ENCODE measurements at places on chromosomes 4 and X. TPM values are rescaled to one million over a fixed set of nuclear protein-coding genes. Genes with fewer than 3 reads are reported as not detected.

- DNase-seq, result no peak
Measured at GRCh38 chr4:111707491-111707890, 437.8 kb upstream of the FAM241A start.

- no peak for DNase-seq
Measured at GRCh38 chr4:38514465-38515146, 149.4 kb upstream of the KLF3 start.

DNA sequence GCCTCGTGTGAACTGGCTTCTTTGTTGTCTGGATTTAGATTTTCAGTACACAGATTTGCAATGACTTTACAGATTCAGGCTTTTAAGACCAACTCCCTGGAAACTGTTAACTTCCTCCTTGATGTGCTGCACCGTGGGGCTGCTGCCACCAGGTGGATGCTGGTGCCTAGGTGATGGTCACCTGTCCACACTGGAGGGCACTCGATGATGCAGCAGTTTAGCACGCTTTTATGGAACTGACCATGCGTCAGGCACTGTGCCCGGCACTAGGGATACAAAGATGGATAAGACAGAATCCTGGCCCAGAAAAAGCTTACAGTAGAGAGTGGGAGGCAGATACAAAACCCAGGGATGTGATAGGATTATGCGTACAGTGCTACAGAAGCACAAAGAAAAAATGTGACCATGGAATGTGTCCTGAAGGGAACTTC lies 180.7 kb downstream of the CEP135 start:
- peak; percentile 78 for DNase-seq

Gene TAF1
- total RNA-seq, result 54.9 TPM

GRCh38 chrX:13287816-13288215 lies 32.0 kb downstream of the ATXN3L start:
- no peak for DNase-seq

DNA sequence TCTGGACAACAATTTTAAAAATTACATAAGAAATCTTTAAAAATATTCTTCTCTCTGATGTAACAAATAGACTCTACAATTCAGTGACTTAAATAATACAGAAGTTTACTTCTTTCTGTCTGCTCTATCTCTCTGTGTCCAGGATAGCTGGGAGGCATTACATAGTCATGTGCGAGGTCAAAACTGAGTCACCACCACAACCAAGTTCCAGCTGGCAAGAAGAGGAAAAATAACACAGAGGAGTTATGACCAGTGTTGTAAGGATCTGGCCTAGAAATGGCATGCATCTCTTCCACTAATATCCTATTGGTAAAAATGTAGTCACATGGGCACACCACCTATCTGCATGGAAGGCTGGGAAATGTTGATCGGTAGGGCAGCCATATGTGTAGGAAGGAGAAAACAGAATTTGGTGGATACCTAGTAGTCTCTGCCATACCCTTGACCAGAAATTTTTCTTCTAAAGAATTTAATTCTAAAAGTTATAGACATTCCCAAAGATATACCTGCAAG lies 39.4 kb upstream of the WDFY3 start:
- DNase-seq, result peak; percentile 1

DNA sequence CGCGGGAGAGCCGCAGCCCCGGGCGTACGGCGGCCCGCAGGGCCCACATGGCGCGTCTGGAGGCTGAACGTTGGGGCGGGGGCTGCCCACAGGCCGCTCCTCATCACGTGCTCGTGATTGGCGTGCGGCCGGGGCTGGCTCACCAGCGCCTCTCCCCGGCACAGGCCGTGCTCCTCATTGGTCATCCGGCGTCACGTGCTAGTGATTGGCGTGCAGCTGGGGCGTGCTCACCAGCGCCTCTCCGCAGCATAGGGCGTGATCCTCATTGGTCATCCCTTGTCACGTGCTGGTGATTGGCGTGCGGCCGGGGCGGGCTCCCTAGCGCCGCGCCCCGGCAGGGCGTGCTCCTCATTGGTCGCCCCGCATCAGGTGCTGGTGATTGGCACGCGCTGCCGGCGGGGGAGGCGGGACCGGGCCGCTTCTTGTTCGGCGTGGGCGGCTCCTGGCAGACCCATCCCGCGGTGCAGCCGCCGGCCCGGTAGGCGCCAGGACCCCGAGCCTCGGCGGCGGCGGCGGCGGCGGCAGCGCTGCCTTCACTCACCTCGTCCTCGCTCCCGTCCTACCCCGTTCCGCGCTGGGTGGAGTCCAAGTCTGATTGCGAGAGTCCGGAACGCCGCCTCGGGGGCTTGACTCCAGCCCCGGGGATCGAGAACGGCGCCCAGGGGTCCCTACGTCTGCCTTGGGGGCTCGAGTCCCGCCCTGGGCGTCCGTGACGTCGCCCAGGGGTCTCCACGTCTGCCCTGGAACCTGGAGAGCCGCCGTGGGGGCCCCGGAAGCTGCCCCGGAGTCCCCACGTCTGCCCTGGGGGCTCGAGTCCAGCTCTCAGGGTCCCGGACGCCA lies at the start of gene GTPBP6:
GTPBP6 (minus strand) TSS at position 58 of the 840 bp plus-strand sequence; CDS start at position 49, 9 bp downstream.
- peak; percentile 96 for DNase-seq

Gene KIF4A
- 30.9 TPM for total RNA-seq

Gene ARMCX1
- total RNA-seq, result 0.92 TPM

GRCh38 chr4:1090036-1090435 lies 23.3 kb downstream of the RNF212 start:
- DNase-seq, result no peak

DNA sequence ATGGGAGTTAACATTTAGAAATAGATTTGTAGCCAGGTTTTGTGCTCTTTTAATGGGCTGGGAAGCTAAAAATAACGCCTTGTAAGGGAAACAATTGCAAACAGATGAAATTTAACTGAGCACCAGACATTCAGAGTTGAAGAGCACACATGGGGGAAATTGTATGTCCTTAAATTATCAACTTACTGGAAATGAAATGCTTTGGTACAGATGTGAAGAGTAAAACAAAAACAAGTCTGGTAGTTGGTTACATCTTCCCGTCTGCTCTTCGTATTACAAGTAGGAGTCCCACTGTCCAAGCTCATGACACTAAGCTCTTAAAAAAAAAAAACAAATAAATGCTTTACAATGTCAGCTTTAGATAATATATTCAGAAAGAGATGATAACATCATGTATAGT lies 59.5 kb upstream of the RPA4 start:
- DNase-seq, result no peak

Gene TMEM165
- 89.0 TPM for total RNA-seq

Gene RNF150
- total RNA-seq, result 0.17 TPM

GRCh38 chrX:15128861-15129260 lies 141.0 kb downstream of the ASB9 start:
- no peak for DNase-seq

DNA sequence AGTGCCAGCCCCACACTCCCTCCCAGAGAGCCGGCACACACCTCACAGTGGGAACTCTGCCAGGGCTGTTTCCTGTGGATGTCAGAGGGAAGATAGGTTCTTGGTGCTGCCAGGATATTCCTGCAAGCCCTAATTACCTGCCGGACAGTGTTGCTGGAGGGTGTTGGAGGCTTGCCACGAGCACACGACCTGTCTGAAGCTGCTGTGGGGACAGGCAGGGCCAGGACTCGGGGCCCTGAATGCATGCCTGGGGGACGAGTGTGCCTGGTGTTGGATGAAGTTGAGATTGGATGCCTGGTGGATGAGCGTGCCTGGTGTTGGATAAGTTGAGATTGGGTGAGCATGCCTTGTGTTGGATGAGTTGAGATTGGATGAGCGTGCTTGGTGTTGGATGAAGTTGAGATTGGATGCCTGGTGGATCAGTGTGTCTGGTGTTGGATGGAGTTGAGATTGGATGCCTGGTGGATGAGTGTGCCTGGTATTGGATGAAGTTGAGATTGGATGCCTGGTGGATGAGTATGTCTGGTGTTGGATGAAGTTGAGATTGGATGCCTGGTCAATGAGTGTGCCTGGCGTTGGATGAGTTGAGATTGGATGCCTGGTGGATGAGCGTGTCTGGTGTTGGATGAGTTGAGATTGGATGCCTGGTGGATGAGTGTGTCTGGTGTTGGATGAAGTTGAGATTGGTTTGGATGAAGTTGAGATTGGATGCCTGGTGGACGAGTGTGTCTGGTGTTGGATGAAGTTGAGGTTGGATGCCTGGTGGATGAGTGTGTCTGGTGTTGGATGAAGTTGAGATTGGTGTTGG lies 23.2 kb upstream of the UVSSA start:
- DNase-seq, result no peak

DNA sequence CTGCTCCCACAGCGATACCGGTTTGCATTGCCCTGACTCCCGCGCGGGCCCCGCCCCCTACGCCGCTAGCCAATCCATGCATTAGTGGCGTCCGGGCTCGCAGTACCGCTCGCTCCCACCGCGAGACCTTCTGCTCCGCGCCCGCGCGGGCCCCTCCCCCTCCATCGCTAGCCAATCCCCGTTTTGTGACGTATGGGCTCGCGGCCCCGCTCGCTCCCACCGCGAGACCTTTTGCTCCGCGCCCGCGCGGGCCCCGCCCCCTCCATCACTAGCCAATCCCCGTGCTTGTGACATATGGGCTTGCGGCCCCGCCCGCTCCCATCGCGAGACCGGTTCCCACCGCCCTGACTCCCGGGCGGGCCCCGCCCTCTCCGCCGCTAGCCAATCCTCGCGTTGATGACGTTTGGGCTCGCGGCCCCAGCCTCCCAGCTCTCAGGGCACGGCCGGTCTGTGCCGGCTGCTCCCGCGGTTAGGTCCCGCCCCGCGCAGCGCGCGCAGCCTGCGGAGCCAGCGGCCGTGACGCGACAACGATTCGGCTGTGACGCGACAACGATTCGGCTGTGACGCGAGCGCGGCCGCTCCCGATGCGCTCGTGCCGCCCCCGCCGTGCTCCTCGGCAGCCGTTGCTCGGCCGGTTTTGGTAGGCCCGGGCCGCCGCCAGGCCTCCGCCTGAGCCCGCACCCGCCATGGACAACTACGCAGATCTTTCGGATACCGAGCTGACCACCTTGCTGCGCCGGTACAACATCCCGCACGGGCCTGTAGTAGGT lies at the start of gene EMD:
EMD (plus strand) TSS at position 497 of the 770 bp plus-strand sequence; CDS start at position 687, 190 bp downstream.
- peak; percentile 99 for DNase-seq

Gene NALF2
- 6.3 TPM for total RNA-seq

DNA sequence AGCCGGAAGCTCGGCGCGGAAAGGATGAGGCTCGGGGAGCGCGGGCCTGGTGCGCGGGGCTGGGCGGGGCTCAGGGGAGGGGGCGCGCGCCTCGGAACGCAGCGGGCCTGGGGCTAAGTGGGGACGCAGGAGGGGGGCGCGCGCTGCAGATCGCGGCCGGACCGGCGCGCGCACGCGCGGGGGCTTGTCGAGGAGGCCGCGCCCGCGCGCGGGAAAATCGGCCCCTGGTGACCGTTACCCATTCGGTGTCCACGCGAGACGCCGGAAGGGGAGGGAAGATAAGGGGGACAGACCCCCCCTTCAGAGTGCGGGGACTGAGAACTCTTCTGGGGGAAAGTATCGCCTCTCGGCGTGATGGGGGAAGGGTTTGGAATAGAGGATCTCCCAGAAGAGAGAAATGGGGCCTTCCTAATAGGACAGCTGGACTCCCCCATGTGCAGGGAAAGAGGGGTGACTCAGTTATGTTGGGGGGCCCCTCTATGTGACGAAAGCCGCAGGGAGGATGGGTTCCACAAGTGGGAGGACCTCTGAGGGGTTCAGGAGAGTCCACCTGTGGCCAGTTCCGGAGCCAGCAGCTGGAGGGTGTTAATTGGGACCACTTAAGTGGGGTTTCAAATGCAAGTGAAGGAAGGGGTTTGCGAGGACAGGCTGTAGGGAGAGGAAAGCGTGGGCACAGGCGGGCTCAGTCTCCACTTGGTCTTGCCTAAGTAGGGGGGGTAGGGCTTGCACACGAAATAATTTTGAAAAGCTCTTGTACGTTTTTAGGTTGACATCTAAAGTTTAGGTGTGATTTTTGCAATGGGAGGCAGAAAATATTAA lies 584 bp downstream of the SUV39H1 start:
- peak; percentile 29 for DNase-seq

GRCh38 chr4:25728886-25729285 lies 73.2 kb downstream of the SLC34A2 start:
- DNase-seq, result no peak

GRCh38 chrX:153494541-153495361 lies at the start of gene BGN:
TSS of gene BGN (plus strand) at chrX:153494980. CDS start at chrX:153504632, 9,652 bp downstream.
- peak; percentile 18 for DNase-seq

Gene RTL9
- total RNA-seq, result not detected

Gene TMEM271
- total RNA-seq, result not detected

Gene ASB5
- total RNA-seq, result not detected

Gene CENPVL1
- total RNA-seq, result not detected

Gene F8
- total RNA-seq, result 1.6 TPM

DNA sequence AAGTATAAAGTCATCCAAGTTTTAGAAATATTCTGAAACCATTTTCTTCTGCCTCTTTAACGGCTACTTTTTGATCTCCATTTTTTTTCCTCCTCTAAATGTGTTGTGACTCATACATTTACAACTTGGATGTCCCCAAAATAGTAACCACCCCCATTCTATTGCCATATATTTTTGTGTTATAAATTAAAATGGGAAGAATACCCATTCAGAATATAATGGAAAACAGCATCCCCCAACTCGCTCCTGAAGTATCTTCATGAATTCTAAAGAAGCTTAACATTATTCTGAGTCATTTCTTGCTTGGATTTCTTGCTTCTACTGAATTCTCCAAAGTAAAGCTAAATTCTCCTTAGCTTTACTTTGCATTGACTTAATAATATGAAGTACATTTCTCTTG lies 92.0 kb upstream of the PTPN13 start:
- no peak for DNase-seq

Gene LEF1
- 0.42 TPM for total RNA-seq

- no peak for DNase-seq
Measured at GRCh38 chr4:95231681-95232080, 317.1 kb downstream of the UNC5C start.

GRCh38 chr4:174835536-174835935 lies 6.5 kb upstream of the GLRA3 start:
- no peak for DNase-seq

Gene HSD17B13
- total RNA-seq, result not detected

- no peak for DNase-seq
Measured at GRCh38 chrX:2552621-2553201, 51.9 kb upstream of the DHRSX start.

DNA sequence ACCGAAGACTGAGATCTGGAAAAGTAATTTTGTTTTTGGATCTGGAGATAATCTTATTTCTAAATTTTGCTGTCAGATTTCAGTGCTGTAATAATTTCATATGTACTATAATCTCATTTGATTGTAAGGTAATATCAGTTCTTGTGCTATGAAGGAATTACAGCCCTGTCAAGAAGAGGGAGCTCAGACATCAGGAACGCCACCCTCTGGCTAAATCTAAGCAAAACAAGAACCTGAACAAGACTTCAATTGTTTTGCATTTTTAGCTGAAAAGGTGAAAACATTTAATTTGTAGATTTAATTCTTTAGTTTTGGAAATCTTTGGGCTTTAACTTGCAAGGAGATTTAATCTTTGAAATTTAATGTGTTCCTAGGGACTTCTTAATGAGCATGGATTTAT lies 525.4 kb upstream of the HS3ST1 start:
- peak; percentile 22 for DNase-seq

Gene ALPK1
- 17.9 TPM for total RNA-seq

DNA sequence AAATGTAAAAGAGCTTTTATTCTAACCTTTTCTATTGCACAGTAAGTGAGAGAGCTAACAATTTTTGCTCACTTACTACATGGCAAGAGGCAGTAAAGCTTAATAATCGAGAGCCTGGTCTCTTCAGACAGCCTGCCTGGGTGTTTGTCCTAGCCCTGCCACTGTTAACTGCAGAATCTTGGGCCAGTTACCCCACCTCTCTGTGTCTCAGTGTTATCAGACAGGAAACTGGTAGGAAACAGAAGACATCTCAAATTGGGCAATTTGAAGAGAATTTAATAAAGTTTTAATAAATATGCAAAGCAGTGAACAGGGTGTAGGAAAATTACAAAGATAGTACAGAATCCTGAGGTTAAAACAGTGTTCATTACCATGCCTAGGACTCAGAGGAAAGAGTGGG lies 13.4 kb downstream of the STAP1 start:
- no peak for DNase-seq

GRCh38 chrX:96576368-96576767 lies 108.3 kb upstream of the DIAPH2 start:
- no peak for DNase-seq
